ENCODE measurements at places on chromosomes 2 and 18. TPM values are rescaled to one million over a fixed set of nuclear protein-coding genes. Genes with fewer than 3 reads are reported as not detected.

The CFC1 gene
- not detected for total RNA-seq

The FSHR gene
- 0.29 TPM for total RNA-seq

The SERPINB10 gene
- 0.29 TPM for total RNA-seq

The ITPRID2 gene
- 99.6 TPM for total RNA-seq

The ALPI gene
- total RNA-seq: not detected

The FAM237A gene
- total RNA-seq: not detected

The GREB1 gene
- total RNA-seq: 1.1 TPM

The COLEC12 gene
- total RNA-seq: 56.9 TPM

The RIT2 gene
- total RNA-seq: not detected

The ATP6V1B1 gene
- total RNA-seq: 2.5 TPM
